IMR-90 (cell line): ENCODE measurements at places on chromosomes 5 and 9. TPM values are rescaled to one million over a fixed set of nuclear protein-coding genes. Genes with fewer than 3 reads are reported as not detected.

GRCh38 chr9:9817176-9817575 is 795.6 kb downstream of the PTPRD start:
- no peak for DNase-seq
- no peak overlapping the region for H3K27ac ChIP-seq
- no peaks in the 10 kb centered on the region for H3K36me3 ChIP-seq
- H3K4me3 ChIP-seq: no peak overlapping the region

DNA sequence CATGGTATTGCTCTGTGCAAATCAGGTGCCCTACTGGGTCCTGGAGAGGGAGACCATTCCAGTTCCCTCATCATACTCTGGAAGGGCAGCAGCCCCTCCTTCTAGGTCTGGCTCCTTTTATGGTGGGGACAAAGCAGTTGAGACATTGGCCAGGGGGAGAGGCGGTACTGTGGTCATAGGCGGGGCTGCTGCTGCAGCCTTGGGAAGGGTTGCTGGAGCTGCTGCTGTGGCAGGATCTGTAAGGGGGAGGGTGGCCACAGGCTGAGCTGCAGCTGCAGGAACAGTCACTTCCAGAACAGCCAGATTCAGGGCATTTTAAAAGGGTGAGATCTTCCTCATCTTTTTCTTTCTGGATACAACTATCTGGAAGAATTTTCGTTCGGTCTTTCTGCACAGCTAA is 233.0 kb upstream of the SGCD start:
- H3K27ac ChIP-seq: no peak overlapping the region
- H3K4me1 ChIP-seq: 0 out of 2 replicates have a peak, but pooled peaks cover 3% of the 10 kb centered on the region
- no peaks in the 10 kb centered on the region for H3K27me3 ChIP-seq
- no peak overlapping the region for H3K4me3 ChIP-seq
- no peaks in the 10 kb centered on the region for H3K36me3 ChIP-seq

GRCh38 chr5:167269146-167269545 is 1022.3 kb upstream of the WWC1 start:
- no peaks in the 10 kb centered on the region for H3K4me1 ChIP-seq
- no peaks in the 10 kb centered on the region for H3K36me3 ChIP-seq
- no peak overlapping the region for H3K4me3 ChIP-seq
- no peaks in the 10 kb centered on the region for H3K27me3 ChIP-seq
- no peak for DNase-seq

- no peak for DNase-seq
- no peak overlapping the region for H3K4me3 ChIP-seq
- no peak overlapping the region for H3K27ac ChIP-seq
- no peaks in the 10 kb centered on the region for H3K27me3 ChIP-seq
Measured at GRCh38 chr9:135581636-135582426, 20.3 kb downstream of the PAEP start.

The BTNL8 gene
- not detected in 2 replicates for total RNA-seq

DNA sequence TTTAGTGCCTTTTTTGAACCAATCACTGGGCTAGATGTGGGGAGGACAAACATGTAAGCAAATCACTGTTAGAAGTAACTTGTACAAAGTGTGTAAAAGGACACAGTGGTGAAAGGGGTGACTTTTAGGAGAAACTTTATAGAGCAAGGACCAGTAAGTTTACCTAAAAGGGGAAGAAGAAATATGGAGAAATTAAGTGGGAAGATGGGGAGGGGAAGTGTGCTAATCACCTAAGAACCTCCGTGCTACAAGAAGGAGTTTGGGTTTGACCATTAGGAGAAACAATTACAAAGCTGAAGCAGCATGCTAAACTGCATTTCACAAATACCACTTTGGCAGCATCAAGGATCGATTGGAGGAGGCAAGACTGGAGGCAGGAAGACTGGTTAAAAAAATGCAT is 17.3 kb downstream of the ITGA1 start:
- no peaks in the 10 kb centered on the region for H3K27me3 ChIP-seq
- H3K4me1 ChIP-seq: peaks cover 16% of the 10 kb centered on the region
- H3K4me3 ChIP-seq: peak overlapping the region; percentile 32; the same call in 1 of the 2 replicates
- no peak overlapping the region for H3K27ac ChIP-seq
- no peak for DNase-seq
- H3K36me3 ChIP-seq: peaks cover 13% of the 10 kb centered on the region

DNA sequence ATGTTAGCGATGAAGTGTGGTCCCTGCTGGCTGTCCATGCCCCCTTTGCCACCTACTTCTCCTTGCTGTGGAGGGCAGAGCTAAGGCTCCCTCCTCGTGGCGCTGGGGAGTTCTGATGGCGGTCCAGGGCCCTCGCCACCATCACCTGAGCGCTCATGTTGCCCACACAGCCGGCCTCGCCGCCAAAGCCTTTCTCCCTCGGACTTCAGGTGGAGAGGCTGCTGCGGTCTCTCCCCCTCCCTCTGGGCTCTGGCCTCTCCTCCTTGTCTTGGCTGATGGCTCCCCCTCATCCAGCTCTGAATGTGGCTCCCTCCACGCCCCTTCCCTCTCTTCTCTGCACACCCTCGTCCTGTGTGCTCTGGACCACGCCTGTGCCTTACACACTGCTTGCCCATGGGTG is 14.5 kb upstream of the LPCAT1 start:
- H3K27me3 ChIP-seq: peaks cover 19% of the 10 kb centered on the region
- no peak overlapping the region for H3K4me3 ChIP-seq
- no peaks in the 10 kb centered on the region for H3K4me1 ChIP-seq
- DNase-seq: no peak

DNA sequence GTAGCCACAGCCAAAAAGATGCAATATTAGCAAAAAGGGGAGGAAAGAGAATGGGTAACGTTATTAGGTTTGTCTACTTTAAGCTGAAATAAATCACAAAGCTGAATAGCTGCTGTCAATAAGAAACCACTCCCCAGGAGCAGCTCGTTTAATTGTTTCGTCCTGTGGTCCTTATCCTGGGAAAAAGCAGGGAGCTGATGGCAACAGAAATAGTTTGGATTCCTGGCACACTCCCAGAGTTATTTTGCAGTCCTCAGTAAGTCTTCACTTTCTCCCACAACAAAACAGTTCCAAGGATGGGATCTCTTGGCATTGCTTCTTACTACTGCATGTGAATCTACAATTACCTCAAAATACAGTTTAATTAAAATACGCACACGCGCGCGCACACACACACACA is 28.8 kb downstream of the FRMD3 start:
- H3K27ac ChIP-seq: no peak overlapping the region
- no peak for DNase-seq
- no peaks in the 10 kb centered on the region for H3K36me3 ChIP-seq
- no peaks in the 10 kb centered on the region for H3K4me1 ChIP-seq
- no peaks in the 10 kb centered on the region for H3K27me3 ChIP-seq
- no peak overlapping the region for H3K4me3 ChIP-seq

DNA sequence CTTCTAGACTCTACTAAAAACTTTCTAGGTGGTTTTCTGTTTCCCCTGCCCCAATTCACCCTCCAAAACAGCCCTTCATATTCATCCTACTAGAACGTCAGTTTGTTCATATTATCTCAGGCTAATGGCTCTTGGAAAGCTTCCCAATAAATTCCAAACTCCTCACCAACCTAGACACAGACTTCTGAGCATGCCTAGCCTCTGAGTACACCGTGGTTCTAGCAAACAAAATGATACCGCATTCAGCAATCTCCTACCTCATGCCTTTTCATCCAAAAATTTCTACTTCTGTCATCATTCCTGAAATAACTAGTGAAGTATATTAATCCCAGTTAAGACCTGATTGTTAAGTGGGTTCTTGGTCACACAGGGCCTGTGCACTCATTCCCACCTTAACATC is 46.5 kb upstream of the NR5A1 start:
- peak; percentile 94 for DNase-seq
- H3K4me3 ChIP-seq: no peak overlapping the region
- peaks cover 19% of the 10 kb centered on the region for H3K4me1 ChIP-seq
- H3K27me3 ChIP-seq: no peaks in the 10 kb centered on the region

GRCh38 chr9:83199240-83199639 is 136.3 kb upstream of the RASEF start:
- H3K4me3 ChIP-seq: no peak overlapping the region
- peak; percentile 25 for DNase-seq
- no peaks in the 10 kb centered on the region for H3K27me3 ChIP-seq

The KCNIP1 gene
- total RNA-seq: not detected in 2 replicates
